Fibroblast of the aortic adventitia (primary cell): ENCODE measurements at places on chromosomes 3 and 15.

- no peak for DNase-seq
These were observed 753.4 kb downstream of the FHIT start for GRCh38 chr3:60497902-60498301.

GRCh38 chr3:1752205-1752604 is 346.5 kb upstream of the CNTN4 start:
- DNase-seq = no peak

GRCh38 chr3:71016178-71016845 is 567.2 kb downstream of the FOXP1 start:
- peak; percentile 54 for DNase-seq

- no peak for DNase-seq
These were observed 732.6 kb downstream of the ROBO2 start for GRCh38 chr3:77772459-77772858.

DNA sequence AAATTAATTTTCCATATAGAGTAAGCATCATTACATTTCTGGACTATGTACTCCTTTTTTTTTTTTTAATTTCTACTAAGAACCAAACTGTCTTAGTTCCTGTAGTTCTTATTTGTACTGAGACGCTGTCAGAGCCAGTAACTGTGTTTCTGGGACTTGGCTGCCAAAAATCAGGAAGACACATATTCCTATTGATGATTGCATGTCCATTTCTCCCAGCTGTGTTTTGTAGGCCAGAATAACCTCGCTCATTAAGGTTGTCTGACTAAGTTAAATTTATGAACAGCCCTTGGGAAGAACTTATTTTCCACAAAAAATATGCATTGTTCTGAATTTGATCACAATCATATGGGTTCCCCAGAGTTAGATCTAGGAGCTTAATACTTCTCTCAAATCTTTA is 29.5 kb downstream of the PLSCR5 start:
- DNase-seq = no peak

- DNase-seq = no peak
These were observed 32.8 kb downstream of the ETV5 start for GRCh38 chr3:186075931-186076567.

- no peak for DNase-seq
These were observed 27.4 kb upstream of the CD47 start for GRCh38 chr3:108118038-108118768.

GRCh38 chr3:186534113-186534669 is 10.0 kb downstream of the CRYGS start:
- DNase-seq = no peak

DNA sequence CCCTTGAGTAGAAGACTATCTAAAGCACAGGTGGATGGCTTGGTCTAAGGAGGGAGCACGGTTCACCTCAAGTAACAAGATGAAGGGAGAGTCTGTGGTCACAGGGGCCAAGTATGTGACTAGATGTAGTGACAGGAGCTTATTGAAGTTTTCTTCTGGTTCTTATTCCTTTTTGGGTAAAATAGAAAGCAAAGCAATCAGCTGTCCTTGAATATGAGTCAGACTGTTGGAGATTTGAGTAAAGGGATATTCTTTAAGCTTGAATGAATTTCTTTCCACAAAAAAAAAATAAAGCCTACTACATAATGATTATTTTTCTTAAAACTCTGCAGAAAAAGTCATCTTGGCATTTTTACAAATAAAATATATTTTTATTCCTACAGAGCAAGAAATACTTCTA is 1.5 kb upstream of the CNTN6 start:
- no peak for DNase-seq

GRCh38 chr3:187843654-187844053 is 98.4 kb upstream of the BCL6 start:
- DNase-seq = no peak

DNA sequence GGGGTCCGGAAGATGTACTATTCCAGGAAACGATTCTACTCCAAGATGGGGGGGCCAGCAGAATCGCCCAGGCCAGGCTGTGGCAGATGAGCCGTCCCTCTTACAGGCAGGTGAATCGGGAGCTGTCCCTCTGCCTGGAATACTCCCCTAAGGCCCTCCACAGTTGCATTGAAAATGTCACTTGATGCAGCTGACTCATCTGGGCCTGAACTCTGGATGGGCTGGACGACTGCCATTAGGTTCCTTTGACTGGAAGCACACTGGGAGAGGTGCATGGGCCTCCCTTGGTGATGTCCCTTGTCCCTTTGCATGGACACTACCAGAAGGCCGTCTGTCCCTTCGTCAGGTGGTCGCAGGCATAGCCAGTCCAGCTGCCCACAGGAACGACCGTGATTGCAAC is 69.6 kb upstream of the HRH1 start:
- DNase-seq = no peak

DNA sequence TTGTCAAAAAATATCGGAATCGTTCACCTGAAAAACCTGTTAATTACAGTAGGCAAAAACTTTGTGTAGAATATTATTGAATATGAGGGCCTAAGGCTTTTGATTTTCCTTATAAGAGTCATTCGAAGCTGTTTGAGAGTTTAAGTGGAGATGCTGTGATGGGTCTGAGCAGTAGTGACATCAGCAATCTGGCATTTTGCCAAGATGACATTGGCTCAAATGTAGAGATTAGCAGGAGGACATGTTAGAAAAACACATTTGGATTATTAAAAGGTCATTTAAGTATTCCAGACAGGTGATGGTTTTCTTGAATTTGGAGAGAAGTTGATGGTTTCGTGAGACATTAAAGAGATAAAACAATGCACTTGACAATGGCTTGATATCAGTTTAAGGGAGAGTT is 12.9 kb downstream of the OR5AC2 start:
- DNase-seq = no peak

- DNase-seq = no peak
These were observed 68.9 kb downstream of the WWTR1 start for GRCh38 chr3:149588909-149589308.

GRCh38 chr15:63384906-63385305 is 3.3 kb upstream of the CA12 start:
- DNase-seq = no peak

DNA sequence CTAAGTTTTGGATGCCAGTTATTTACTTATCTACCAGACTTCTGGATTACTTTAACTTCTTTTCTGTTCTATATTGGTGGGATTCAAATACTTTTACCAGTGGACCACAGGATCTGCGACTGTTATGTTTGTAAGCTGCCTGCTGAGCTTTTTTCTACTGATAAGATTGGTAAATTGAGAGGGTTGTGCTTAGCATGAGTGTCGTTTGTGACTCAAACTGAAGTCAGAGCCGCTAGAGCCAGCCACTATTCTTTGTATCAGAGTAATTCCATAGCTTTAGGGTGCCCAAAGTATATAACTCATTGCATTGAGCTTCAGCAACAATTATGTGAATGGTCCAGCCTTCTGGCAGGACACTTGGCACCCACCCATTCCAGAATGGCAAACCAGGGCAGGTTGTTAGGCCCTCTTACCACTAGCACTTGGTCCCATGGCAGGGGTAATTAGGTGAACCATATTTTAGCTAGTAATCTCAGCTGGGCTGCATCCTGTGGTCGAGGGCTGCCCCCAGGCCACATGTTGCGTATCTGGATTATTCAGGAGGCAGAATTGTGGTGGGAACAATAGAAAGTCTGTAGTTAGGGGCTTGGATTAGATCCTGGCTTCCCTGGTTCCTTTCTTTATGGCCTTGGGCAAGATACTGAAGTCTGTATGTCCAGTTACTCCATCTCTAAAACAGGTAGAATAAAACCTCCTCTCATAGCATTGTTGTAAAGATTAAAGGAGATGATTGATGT is 6.0 kb downstream of the PLCL2 start:
- DNase-seq = peak; percentile 42

DNA sequence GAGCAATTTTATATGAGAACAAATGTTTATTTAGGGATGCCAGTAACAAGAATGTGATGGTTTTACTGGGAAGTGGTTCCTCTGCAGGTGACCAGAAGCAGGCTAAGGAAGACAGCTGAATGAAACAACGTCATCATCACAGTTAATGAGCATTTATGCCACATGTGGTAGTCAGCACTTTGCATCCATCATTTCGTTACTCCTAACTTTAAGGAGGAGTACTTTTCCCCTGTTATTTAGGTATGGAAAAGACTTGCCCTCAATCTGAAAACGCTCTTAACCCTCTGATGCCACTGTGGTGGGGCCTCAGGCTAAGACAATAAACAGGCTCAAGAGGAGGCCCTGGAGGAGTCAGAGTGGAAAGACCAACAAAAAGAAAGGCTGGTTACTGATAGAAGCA is 31.2 kb downstream of the INTS14 start:
- DNase-seq = no peak

DNA sequence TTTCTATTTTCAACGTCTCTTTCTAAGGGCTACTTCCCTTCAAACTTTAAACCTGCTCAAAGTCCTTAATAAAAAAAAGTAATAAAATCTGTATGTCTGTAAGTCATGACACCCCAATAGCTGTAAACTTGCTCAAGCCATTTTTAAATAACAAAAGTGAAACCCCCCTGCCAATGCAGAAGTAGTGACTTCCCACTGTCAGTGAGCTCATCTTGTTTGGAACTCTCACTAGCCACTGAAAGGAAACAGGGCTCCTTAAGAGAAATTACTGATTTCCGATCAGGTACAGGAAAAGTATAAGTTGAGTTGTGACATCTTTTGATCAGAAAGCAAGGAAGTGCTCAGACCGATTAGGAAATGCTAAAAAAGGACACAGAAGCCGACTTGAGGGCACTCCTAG is 27.6 kb upstream of the GPR171 start:
- DNase-seq = no peak

- DNase-seq = peak; percentile 92
These were observed 64.7 kb upstream of the ZBTB38 start for GRCh38 chr3:141303481-141304223.

- DNase-seq = no peak
These were observed 310.3 kb downstream of the PTPRG start for GRCh38 chr3:61871644-61872043.

GRCh38 chr3:155313300-155313699 is 19.8 kb upstream of the STRIT1 start:
- DNase-seq = peak; percentile 40

GRCh38 chr3:106466881-106467280 is 598.1 kb upstream of the CBLB start:
- no peak for DNase-seq

GRCh38 chr3:189838291-189838690 is 207.1 kb downstream of the TP63 start:
- no peak for DNase-seq

- DNase-seq = no peak
These were observed 15.1 kb downstream of the EIF1B start for GRCh38 chr3:40324621-40325020.

GRCh38 chr3:111761309-111761795 is 97.7 kb upstream of the PHLDB2 start:
- peak; percentile 88 for DNase-seq

GRCh38 chr15:95715116-95715903 is 615.2 kb upstream of the NR2F2 start:
- peak; percentile 23 for DNase-seq

DNA sequence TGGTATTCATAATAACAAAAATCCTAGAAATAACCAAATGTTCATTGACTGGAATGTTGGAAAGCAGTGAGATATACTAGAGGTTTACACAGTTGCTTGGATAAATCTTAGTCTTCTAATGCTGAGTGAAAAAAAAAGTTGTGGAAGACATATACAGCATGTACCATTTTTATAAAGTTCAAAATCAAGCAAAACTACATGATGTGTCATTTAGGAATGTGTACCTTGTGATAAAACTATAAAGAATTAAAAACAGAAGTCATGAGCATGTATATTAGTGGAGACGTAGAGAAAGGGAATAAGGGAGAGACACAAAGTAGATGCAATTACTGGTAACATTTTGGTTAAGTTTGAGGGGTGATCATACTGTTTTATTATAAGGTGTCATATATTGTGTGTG is 45.2 kb downstream of the FBXL2 start:
- no peak for DNase-seq

- peak; percentile 80 for DNase-seq
These were observed 75.3 kb downstream of the TGFBR2 start for GRCh38 chr3:30681649-30682211.

GRCh38 chr3:125054449-125055329 is 1.1 kb downstream of the HEG1 start:
- peak; percentile 72 for DNase-seq

DNA sequence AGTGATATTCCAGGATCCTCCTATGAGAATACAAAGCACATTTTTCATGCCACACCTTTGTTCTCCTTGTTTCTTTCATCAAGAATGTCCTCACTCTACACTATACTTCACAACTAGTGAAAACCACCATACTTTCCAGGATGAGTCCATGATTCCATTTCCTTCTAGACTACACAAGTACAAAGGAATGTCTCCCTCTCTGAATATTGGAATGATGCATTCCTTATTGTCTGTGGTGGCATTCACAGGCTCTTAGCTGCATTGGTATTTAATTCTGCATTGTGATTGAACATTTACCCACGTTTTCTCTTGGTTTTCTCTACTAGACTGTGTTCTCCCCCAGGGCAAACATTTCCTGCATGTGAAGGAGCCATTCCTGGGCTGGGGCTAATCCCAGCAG is 217.5 kb downstream of the RAP2B start:
- peak; percentile 7 for DNase-seq

- DNase-seq = peak; percentile 96
These were observed 52.2 kb upstream of the HEG1 start for GRCh38 chr3:125107861-125108567.

GRCh38 chr3:112095731-112096130 is 9.5 kb downstream of the C3orf52 start:
- no peak for DNase-seq

- no peak for DNase-seq
These were observed 298.8 kb upstream of the PLSCR5 start for GRCh38 chr3:146903927-146904326.

- no peak for DNase-seq
These were observed 903 bp upstream of the ZSCAN2 start for GRCh38 chr15:84599906-84600305.

DNA sequence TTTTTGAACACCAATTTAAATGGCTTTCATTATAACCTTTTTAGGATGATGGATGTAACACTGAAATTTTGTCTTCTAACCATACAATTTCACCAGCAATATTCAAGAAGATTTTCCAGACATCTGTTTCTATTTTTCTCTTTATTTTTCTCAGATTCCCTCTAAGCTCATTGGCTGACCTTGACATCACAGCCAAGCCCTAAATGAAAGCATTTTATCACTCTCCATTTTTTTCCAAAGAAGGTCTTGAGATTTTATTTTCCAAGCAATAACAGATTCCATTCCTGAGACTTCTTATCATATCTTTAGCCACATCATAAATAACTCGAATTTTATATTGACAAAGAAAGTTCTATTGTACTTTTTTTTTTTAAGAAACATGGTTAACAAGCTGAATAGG is 392.6 kb upstream of the THBS1 start:
- peak; percentile 51 for DNase-seq
